Smooth muscle cell of the brain vasculature (primary cell): ENCODE measurements at places on chromosomes 5 and 9.

GRCh38 chr5:124352312-124352711, 394.1 kb downstream of the ZNF608 start:
- no peak for DNase-seq

DNA sequence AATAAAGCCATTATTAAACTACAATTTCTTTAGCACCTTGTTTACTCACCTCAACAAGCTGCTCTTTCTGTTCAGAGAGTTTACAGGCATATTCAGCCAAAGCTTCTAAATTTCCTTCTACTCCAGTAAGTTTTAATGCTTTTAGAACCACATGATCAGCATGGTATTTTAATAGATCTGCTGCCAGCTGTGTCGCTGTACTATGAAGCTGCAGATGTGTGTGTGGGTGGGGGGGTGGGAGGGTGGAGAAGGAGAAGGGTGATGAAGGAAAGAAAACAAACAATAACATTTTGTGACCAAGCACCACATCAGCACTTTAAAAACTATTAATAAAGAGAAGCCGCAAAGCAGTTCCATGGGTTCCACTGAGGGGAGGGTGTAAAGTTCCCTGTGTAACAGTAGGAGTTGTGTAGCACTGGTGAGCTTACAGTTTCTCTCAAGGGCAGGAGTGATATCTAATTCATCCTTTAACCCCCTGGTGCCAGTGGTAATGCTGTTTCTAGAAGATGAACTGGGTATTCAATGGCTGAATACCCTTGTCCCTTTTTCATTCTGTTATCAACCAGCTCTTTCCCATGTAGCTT, 38.5 kb downstream of the ABITRAM start:
- DNase-seq = no peak

GRCh38 chr5:141845371-141845851, 32.8 kb downstream of the PCDH1 start:
- no peak for DNase-seq

DNA sequence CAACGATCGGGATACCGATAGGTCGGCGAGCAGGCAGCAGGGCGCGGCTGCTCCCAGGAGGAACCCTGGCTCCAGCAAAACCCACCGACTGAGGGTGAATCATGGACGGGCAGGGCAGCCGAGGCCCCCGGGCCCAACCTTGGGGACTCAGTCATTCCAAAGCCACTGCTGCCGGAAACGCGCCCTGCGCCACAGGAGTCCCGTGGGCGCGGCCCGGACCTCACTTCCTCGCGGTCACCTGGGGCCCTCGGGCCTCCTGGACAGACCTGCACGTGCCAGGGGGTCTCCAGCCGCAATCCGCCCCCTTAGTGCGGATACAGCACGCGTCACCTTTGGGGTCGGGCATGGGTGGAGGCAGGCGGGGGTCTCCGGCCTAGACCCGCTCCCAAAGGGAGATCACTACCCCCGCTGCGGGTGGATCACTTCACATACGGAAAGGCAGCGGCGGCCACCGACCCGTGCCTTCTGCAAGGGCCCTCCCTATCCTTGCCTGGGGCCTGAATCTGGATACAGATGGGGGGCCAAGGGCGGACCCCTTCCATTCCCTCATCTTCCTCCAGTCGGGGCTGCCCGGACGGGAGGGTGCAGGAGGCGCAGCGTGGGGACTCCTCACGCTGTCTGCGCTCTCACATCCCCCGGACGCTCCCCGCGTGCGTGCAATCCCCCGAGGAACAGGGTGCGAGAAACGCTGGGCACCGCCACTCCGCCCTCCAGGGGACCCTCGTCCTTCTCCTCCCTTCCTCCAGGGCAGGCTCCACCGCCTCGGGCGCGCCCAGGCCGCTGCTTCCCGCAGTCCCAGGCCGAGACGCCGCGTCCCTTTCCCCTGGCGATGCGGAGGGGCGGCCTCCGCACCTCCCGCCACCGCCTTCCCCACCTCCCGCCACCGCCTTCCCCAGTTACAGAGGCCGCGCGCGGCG, 586 bp downstream of the TXN start:
- no peak for DNase-seq

DNA sequence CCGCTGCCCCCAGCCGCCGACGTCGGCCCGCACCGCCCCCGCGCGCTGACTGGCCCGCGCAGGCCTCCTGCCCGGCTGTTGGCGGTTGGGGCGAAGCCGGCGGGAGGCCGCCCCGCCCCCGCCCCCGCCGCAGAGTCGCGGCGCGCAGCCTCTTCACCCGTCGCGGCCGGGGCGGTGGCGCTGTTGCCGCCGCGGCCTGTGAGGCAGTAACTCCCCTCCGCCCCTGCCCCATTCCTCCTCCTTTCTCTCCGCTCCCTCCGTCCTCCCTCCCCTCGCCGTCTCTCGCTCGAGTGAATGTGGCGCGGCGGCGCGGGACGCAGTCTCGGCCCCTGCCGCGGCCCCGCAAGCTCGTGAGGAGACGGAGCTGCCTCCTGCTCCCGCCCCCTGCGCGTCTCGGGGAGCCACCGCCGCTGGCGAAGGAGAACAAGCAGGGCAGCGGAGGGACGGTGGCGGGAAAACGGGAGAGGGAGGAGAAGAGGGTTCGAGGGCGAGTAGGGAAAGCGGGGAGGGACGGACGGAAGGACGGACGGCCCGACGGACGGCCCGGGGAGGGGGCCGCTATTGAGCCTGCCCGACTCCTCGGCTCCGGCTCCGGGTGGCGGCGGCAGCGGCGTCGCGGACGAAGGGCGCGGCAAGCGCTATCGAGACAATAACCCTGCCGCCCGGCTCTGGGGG, 637 bp upstream of the ERBIN start:
- peak; percentile 73 for DNase-seq

DNA sequence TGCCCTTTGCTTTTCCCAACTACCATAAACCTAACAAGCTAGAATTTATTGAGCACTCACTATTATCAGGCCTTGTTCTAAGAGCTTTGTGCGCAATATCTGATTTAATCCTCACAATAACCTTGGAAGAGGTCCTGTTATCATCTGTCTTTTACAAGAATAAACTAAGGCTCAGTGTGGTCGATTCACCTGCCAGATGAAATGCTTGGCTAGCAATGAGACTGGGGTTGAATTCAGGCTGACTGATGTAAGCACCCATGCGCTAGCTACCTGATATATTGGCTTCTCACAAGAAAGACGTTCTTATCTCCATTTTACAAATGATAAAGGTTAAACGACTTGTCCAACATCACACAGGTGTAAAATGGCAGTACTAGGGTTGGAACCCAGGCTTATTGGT, 37.4 kb downstream of the FAT2 start:
- DNase-seq = no peak

DNA sequence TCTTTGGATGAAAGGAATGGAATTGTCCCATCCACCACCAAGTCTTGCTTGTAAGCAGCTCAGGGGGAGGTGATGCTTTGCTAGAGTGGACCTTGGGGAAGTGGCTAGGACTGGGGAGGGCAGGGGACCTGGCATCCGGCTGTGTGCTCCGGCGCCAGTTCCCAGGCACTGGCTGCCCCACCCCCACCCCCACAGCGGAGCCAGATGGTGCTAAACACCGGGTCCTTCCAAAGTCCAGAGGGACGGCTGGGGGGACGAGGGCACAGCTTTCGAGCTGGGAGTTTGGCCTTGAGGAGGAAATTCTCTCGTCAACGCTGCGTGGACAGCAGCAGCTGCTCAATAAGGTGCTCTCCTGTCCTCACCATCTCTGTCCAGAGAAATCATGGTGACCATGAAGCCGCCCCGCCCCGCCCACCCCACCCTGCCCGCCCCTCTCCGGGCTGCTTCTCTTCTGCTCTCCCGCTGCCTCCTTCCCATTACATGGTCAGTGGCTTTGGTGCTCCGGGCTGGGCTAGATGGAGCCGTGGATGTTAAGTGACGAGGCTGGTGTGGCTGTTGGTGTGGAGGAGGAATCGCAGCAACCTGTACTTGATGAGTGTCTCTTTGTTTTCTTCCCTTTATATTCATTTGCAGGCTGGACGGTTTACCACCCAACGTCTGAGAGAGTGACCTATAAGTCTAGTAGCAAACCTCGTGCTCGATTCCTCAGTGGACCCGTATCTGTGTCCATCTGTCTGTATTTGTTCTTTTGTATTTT, 115.7 kb downstream of the WNK2 start:
- no peak for DNase-seq

GRCh38 chr9:98342098-98342819, 86.8 kb upstream of the TBC1D2 start:
- no peak for DNase-seq

DNA sequence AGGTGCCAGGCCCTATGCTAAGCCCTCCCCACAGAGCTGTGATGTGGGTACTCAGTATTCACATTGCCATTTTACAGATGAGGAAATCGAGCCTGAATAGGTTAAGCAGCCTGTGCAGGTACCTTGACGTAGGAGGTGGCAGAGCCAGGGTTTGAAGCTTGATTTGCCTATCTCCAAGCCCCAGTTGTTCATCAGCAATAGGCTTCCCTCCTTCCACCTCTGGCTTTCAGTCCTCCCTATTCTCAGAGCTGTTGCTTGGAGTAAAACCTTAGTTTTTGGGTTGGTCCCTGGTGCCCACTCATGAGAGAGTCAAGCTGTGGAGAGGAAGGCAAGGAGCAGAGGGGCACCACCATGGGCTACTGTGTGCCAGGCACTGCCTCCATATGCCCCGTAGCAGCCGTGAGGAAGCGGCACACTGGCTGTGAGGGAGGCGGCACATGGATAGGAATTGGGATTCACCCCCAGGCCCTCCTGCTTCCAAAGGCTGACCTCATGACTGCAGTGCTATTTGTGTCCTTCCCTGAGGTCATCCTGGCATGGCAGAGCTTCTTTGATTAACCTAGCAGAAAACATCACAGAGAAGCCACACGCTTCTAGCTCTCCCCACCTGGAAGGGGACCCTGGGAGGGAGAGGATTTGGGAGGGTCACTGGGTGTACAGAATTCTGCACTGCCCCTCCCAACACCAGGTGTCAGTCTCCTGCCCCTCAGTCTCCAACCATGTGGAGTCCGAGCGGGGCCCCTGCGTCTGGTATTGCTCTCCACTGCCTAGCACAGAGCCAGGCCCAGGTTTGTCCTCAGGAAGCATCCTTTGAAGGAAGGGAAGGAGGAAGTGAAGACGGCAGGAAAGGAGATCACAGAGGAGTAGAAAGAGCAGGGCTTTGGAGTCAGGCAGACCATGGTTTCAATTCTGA, 109.8 kb downstream of the RGS3 start:
- no peak for DNase-seq

- no peak for DNase-seq
These were observed 5.8 kb downstream of the TMEM268 start for GRCh38 chr9:114616684-114617520.

- DNase-seq = no peak
These were observed 222.3 kb downstream of the PBX3 start for GRCh38 chr9:125969462-125969861.

- DNase-seq = peak; percentile 32
These were observed 84.5 kb downstream of the RFX3 start for GRCh38 chr9:3441197-3441816.

- peak; percentile 79 for DNase-seq
These were observed 51.0 kb downstream of the IARS1 start for GRCh38 chr9:92242260-92243136.

GRCh38 chr9:137167747-137168572, 1.9 kb downstream of the LRRC26 start:
- no peak for DNase-seq

- no peak for DNase-seq
These were observed 5.0 kb upstream of the TNC start for GRCh38 chr9:115122937-115123336.

- DNase-seq = no peak
These were observed 51.1 kb upstream of the ORM1 start for GRCh38 chr9:114271556-114272510.

DNA sequence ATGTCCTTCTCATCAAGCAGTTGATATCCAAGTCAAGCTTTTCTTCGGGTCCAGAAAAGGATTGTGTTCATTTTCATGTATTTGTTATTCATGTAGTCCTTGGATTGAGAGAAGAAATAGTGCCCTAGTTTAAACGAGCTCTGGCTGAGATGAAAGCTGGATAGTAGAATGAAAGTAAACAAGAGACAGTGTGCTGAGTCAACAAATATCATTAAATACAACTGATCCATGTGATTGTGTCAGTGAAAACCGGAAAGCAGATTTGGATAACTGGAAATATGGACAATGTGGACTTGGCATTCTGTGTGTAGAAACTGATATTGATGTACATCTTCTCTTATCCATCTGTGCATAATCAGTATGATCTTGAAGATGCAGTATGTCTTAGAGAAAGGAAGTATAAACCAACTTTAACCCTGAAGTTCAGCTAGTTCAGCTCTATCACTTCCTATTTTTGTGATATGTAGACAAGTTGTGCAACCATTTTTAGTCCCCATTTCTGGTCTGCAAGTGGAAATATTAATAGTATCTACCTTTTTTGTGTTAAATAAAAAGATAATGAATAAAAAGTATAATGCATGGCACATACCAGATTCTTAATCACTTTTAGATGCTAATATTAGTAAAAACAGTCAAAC, 4.4 kb downstream of the MUSK start:
- DNase-seq = no peak

DNA sequence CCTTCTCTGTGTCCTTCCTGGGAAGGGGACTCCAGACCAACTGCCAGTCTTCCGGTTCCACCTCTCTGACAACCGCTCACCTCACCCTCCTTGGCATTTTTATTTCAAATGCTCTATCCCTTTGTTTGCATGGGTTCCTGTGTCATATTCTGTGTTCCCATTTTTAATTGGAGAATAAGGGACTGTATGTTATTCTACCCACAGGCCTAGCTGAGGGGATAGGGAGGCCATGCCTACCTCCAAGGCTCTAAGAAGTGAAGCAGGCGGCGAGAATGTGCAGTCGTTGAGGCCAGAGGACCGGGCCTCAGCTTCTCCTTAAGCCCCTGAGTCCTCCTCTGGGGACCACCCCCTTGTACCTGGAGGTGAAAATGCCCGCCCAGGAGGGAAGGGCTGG, 936 bp upstream of the WDR5 start:
- DNase-seq = no peak

DNA sequence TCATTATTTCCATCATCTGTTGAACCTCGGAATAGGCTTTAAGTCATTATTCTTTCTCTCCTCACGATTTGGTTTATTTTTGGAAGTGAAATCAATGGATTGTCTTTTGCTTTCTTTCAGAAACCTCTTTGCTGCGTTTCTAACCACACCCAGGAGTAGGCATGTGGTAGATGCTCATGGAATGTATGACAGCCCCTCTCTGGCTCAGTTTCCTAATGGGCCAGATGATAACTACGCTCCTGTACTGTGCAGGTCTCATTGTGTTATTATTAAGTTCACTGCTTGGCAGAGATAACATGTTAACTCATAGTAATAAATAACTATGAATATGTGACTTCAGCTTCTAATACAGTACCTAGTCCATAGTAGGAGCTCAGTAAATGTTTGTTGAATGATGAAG, 175.5 kb upstream of the KLF4 start:
- no peak for DNase-seq

DNA sequence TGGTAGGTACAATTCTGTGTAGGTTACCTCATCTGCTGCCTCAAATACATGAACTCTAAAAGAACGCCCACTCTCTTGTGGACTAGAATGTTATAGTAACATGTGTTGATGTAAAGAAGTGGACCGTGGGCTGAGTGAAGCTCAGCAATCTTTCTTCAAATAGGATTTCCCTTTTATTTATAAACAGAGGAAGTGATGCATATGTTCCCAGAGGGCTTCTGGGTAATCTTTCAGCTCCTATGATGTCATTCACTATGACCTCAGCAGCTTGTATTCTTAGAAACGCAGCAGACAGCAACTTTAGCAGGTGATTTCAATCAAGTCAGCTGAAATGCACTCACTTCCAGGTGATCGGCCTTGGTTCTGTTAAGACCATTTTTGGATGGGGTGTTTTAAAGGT, 14.4 kb downstream of the F2RL2 start:
- no peak for DNase-seq

- no peak for DNase-seq
These were observed 145.3 kb upstream of the RASEF start for GRCh38 chr9:83208065-83208850.

- no peak for DNase-seq
These were observed 22.3 kb downstream of the TTC33 start for GRCh38 chr5:40733434-40733833.

GRCh38 chr9:111615928-111616327, 15.2 kb upstream of the DNAJC25 start:
- no peak for DNase-seq
